T1000 (cell line): ENCODE measurements at places on chromosomes 2 and 18.
A peak's percentile ranks its signal among the peaks of the same experiment; 100 is the strongest.

DNA sequence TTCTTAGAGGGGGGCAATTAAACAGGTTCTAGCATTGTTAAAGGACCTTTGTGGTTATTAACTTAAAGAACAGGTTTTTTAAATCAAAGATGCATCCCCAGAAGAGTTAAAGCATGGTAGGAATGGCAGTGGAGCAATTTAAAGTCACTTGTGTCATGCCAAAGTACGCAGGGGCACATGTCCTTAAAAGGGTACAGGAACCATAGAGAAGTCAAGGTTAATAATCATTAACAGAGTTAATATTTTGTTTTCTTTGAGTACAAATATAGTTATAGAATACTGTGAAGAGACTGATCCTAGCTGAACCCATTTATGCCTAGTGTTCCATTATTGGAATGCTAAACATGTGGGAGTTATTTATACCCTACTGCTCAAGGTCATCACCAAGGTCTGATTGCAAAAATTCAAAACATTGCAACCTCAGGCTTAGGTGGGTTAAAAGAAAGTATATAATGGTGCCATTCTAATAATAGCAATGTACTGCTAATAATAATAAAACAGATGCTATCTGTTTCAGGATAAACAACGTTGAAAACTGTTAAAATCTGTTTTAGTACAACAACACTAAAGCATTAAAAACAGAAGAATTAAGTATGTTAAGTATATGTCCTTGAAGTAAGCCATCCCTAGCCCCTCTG lies 216.0 kb downstream of the MYO3B start:
- DNase-seq, result no peak

- no peak for DNase-seq
These were observed 533.4 kb downstream of the ERBB4 start for GRCh38 chr2:212005085-212005671.

GRCh38 chr2:173199294-173199693 lies 123.6 kb downstream of the MAP3K20 start:
- no peak for DNase-seq

DNA sequence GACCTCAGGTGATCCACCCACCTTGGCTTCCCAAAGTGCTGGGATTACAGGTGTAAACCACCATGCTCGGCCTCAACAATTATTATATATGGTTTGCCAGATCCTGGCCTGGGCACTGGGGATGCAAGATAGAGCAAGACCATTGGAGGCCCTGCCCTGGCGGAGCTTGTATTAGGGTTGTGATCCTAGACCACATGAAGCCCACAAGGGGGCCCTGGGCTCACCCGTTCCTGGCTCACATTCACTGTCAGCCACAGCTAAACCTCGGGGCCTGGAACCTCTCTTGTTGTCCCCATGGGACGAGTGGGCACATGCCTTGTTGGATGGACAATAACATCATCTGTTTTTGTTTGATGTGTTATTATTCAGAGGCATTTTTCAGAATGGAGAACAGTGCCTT lies 14.9 kb downstream of the HPCAL1 start:
- no peak for DNase-seq

DNA sequence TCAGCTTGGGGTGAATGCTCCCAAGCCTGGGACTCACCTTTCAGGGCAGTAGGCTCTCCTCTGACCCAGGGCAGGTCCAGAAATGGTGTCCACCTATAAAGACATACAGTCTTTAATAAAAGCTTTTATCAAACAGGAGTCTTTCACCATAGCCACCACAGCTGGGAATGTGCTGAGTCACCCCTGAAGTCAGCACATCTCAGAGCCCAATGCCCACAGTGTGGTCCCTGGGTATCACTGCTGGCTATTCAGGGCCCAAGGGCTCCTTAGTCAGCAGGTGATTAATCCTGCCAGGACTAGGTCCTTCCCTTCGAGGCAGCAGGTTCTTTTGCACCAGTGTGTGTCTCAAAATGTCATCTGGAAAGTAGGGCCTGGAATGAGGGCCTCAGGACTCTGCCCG lies 181.9 kb downstream of the MEMO1 start:
- DNase-seq, result peak; percentile 63

DNA sequence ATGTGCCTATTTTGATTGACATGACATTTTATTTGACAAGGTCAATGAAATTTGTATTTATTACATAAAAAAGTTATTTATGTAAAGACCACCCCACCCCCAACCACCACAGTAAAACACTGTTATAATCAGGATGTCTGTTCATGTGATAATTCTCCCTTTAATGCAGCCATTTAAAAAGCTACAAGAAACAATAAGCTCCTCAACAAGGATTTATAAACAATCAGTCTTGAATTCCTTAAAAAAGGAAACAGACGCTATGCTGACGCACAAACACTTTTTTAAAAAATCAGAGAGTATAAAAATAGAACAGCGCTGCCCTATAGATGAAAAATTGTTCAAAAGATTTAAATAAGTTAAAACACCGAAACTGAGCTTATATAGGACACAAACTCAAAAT lies 102.2 kb downstream of the SOS1 start:
- DNase-seq, result no peak

DNA sequence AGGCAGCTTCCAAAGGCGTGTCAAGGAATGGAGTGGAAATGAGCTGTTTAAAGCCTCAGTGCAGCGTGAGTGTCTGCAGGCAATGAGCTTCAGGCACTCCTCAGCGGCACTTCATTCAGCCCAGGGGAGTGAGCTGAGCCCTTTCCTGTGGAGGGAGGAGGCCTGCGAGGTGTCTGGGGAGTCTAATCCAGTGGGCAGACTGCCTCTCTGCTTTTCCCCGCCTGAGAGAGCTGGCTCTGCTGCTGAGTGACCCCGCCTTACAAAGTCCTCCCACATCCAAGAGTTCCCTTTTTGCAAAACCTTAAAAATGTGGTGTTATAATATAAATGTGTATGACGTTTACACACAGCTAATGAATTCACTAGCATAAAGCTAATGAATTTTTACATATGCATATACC lies 7.0 kb upstream of the LDLRAD4 start:
- DNase-seq, result no peak

GRCh38 chr18:77668219-77668618 lies 418.6 kb downstream of the GALR1 start:
- no peak for DNase-seq

- no peak for DNase-seq
These were observed 50.8 kb downstream of the PTPRM start for GRCh38 chr18:7617738-7618422.

DNA sequence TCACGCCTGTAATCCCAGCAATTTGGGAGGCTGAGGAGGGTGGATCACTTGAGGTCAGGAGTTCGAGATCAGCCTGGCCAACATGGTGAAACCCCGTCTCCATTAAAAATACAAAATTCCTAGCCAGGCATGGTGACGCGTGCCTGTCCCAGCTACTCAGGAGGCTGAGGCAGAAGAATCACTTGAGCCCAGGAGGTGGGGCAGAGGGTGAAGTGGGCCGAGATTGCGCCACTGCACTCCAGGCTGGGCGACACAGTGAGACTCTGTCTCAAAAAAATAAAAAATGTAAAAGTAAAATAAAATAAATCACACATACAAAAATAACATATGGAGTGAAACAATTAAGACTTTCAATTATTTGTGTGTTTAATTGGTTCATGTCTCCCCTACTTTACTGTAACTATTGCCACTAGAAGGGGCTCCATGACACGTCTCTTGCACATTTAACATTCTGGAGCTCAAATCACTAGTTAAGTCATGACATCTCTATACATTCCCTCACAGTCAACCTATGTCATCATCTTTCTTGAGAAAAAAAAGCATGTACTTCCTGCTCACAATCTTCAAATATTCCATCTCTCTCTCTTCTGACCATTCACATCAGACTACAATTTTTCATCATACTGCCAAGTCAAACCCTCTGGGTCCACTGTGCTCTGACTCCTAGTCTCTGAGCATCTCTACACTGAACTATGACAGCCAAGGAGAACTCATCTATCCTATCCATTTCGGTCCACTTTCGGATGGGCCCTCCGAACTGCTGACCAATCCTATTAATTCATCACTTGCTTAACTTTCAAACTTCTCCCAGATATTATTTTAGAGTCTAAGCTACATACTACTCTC lies 6.7 kb downstream of the GFPT1 start:
- no peak for DNase-seq

GRCh38 chr18:9066358-9066757 lies 36.1 kb upstream of the NDUFV2 start:
- DNase-seq, result no peak

GRCh38 chr18:56775701-56776100 lies 124.5 kb downstream of the WDR7 start:
- no peak for DNase-seq

DNA sequence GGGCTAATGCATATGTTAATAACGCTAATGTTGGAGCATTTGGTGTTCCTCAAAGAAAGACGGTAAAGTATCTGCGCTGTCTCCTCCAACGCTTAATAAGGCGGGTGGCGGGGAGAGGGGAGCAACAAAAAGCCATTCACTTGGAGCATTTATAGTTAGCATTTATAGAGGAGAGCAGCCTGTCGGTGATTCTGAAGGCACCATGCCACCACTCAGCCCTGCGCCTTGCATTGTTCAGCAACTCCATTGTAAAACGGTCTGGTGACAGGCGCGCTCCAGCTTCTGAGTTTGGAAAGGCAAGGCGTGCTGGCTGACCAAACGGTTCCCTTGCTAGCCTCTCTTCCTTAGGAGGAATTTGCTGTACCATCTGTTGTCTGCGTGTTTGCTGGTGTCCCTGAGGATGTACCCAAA lies 83.9 kb downstream of the LYPD1 start:
- DNase-seq, result no peak

DNA sequence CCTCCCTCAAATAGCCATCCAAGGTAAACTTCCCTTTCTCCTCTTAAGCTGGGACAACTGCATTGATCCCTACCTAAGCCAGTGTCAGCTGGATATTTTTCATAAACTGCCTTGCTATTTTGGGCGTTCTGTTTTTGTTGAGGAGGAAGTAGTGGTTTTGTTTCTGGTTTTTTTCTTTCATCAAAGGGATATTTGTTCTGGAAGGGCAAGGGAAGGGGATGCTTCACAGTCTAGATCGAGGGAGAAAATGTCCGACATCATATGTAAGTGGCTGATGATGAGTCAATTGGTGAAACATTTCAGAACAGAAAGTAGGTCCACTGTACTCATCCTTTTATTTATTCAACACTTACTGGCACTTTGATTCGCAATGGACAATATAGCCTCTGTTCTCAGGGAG lies 31.0 kb downstream of the TANC1 start:
- DNase-seq, result no peak

GRCh38 chr2:225177098-225177497 lies 134.8 kb upstream of the DOCK10 start:
- no peak for DNase-seq

DNA sequence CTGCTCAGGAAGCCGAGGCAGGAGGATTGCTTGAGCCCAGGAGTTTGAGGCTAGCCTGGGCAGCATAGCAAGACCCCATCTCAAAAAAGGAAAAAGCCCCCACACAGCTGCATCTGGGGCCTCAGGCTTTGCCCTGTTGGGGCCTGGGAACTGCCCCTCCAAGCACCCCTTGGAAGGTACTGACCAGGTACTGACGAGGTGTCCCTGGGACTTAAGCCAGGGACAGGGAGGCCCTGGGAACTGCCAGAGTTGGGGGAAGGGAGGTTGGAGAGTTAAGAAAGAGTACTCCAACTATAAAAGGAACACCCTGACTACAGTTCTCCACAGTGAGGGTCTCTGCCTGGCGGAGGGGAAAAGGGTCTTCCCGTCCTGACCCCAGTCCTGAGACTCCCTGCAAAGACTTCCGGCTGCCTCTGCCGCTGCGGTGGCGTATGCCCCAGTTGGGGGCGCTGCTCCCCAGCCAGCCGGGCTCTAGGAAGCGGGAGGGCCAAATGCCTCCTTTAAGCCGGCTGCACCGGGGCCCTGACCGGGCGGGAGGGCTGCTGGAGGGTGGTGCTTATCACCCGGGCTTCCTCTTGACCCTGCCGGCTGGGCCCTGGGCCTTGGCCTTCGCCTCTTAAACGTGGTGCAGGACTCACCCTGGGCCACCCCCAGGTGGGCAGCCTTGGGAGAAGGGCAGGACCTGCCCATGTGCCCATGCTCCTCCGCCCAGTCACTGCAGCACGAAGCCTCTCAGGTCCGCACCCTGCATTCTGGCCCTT lies 12.8 kb downstream of the SLC30A3 start:
- no peak for DNase-seq

- DNase-seq, result no peak
These were observed 15.6 kb downstream of the PDE6D start for GRCh38 chr2:231765496-231765929.

- DNase-seq, result no peak
These were observed 39.0 kb upstream of the LYPD6B start for GRCh38 chr2:148999451-148999921.

DNA sequence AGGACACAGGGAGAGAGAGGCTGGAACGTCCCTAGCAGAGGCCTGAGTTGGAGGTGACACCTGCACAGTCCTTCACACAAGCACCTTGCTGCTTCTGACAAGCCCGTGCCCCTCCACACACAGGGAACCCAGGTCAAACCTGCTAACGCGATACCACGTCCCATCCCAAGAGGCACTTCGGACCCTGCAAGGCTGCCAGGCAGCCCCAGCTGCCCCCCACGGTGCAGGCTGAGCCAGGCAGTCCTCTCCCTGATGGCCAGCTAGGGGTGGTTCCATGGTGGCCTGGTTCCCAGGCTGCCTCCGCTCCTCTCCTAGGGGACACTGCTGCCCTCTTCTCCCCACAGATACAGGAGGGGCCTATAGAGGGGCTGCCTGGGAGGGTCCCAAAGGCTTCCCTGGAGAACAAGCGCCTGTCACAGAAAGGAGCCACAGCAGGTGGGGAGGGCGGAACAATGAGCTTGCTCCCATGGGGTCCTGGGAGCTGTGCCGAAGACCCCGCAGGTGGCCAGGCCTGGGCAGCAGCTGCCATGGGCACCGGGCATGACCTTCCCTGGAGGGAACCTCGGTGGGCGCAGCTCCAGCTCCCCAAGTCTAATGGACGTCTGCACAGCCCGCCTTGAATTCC lies 434.2 kb upstream of the MYT1L start:
- no peak for DNase-seq

GRCh38 chr18:31931163-31931885 lies 11.6 kb downstream of the TRAPPC8 start:
- no peak for DNase-seq

DNA sequence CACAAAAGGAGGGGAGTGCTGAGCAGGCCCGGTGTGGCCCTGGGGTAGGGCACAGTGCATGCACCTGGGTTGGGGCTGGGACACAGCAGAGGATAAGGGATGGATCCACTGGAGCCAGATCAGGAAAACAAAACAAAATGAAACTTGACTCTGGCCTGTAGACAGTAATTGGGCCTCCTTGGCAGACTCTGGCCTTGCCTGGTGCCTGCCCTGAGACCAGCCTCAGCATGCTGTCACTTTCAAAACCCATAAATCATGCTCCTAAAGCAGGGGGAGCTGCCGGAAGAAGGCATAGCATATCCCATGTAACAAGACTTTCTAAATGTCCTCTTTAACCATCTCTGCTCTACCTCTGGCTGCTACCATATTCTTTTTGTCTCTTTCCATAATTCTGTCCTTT lies 61.1 kb upstream of the IGFBP5 start:
- no peak for DNase-seq

GRCh38 chr2:172643142-172643541 lies 87.3 kb downstream of the PDK1 start:
- no peak for DNase-seq

DNA sequence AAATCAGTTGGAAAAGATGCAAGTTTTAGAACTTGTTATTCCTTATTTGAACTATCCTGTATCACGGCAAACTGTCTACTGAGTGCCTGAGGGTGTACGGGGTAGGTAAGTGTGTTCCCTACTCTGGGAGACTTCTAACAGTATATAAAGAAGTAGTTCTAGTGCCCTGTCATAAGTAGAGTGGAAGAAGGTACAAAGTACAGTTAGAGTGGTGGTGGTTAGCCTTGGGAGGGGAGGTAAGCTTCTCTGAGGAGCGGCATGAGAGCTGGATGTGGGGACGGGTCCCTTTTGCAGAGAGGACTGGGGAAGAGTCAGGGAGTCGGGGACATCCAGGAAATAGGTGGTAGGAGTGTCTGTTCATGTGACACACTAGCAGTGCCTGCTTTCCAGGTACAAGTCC lies 48.5 kb downstream of the DGKD start:
- no peak for DNase-seq
